ENCODE measurements at places on chromosomes 3 and 15.

DNA sequence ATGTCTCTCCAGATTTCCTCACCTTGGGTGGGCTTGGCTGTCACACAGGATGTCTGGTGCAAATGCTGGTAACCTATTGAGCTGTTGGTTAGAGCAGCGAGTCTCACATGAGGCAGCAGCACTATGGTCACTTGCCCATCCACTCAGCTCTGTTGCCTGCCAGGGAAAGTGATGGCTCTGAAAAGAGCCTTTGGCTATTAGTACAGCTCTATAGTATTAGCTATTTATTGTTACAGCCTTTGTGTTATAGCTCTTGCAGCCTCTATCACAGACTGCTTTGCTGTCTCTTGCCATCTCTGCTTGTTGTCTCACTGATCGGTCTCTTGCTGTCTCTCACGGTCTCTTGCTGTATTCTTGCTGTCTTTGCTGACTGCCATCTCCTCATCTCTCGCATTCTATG is 114.3 kb downstream of the MFSD1 start:
- no peak for DNase-seq

GRCh38 chr3:67957268-67957667 is 302.9 kb upstream of the SUCLG2 start:
- no peak for DNase-seq

GRCh38 chr3:12896063-12896985 is 55.0 kb upstream of the RPL32 start:
- DNase-seq: no peak

DNA sequence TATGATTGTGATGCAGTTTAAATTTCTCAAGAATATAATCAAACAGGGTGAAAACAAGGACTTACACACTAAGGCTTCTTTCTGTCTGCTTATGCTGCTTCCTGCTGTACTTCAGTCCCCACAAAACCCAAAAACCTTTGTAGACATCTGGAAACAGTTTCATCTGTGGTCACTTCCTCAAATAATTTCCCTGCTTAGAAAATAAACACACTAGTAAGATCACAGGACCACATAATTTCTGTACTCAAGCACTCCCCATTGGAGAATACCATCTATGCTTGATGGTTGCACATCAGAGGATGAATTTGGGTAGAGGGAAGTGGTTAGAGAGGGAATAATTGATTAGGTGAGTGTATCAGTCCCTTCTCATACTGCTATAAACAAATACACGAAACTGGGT is 266.2 kb downstream of the LSAMP start:
- no peak for DNase-seq

GRCh38 chr3:16816048-16816780 is 68.5 kb upstream of the PLCL2 start:
- DNase-seq: no peak
